ENCODE measurements at places on chromosomes 13 and 19.

- DNase-seq, result no peak
Measured at GRCh38 chr19:4977299-4978174, 8.6 kb downstream of the KDM4B start.

DNA sequence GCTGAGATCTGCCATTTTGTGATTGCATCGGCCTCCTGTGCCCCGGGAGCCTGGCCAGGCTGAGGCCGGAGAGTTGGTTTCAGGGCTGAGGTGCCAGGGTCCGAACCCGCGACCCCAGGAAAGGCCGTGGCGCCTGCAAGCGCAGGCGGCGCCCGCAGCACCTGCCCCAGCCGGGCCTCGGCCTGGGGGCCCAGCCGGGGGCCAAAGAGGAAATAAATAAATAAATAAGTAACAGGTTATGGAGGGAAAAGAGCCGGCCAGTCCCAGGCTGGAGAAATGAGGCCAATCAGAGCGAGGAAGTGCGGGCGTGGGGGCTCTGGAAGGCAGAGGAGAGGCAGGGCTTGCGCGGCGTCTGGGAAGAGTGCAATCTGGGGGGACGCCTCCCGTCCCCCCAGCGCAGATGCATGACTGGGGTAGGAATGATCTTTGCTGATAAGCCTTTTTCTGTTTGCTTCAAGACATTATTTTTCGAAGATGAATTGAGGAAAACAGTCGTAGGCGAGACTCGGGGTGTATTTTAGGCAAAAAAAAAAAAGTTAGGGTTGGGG, 145.6 kb upstream of the ZNF536 start:
- DNase-seq, result no peak

GRCh38 chr19:5809053-5809452, 4.2 kb downstream of the NRTN start:
- no peak for DNase-seq

GRCh38 chr13:79191501-79191900, 214.6 kb downstream of the RBM26 start:
- DNase-seq, result no peak

- DNase-seq, result no peak
Measured at GRCh38 chr13:42065414-42065813, 17.0 kb downstream of the DGKH start.
